ENCODE measurements at places on chromosomes 1 and 21.

- DNase-seq, result no peak
Observed at GRCh38 chr1:224922404-224923164, 6.9 kb upstream of the DNAH14 start.

- no peak for DNase-seq
Observed at GRCh38 chr1:190124068-190124467, 353.6 kb downstream of the BRINP3 start.

DNA sequence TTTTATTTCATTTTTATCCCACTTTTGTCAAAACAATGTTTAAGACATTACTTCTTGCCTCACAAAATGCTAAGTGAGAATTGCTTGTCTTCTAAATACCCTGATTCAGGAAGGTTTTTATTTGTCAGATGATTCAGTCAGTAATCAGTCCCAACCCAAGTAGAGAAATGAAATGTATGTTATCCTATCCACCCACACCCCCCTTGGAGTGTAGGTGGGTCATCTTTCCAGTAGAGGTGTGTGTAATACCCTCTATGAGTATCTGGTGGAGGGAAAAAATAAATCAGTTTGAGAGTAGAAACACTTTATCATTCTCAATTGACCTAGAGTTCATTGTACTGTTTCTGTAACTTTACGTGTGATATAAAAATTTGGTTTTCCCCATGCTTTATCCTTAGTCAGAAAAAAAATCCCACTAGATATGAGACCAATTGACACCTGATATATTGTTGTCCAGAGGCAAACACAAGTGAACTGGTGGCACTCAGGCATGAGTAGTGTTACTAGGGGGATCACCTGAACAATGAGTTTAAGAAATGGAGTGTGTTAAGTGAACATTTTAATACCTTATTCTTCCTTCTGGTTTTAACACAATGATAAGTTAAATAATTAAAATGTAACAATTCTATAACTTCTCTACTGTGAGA lies 153.8 kb upstream of the C1orf105 start:
- no peak for DNase-seq

DNA sequence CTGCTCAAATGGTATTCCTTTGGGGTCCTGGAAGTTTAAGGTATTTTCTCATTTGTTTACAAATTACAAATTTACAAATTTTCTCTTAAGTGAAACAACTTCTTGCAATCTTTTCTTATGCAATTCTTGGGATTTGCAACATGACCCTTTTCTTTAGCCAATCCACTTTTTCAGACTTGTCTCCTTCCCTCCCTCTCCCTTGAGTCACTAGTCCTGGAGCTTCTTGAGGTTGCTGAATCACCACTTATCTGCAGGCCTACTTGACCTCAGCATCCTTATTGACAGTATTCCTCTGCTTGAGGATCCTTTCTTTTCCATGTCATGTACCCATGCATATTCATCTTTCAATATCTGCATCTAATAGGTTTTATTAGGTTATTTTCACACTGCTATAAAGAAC lies 302.8 kb upstream of the ADAMTS5 start:
- no peak for DNase-seq

GRCh38 chr1:234230414-234230862 lies 142.8 kb upstream of the COA6 start:
- DNase-seq, result peak; percentile 72

GRCh38 chr1:154777781-154778180 lies 92.3 kb downstream of the KCNN3 start:
- DNase-seq, result no peak

- no peak for DNase-seq
Observed at GRCh38 chr1:208462761-208463160, 218.6 kb upstream of the PLXNA2 start.

DNA sequence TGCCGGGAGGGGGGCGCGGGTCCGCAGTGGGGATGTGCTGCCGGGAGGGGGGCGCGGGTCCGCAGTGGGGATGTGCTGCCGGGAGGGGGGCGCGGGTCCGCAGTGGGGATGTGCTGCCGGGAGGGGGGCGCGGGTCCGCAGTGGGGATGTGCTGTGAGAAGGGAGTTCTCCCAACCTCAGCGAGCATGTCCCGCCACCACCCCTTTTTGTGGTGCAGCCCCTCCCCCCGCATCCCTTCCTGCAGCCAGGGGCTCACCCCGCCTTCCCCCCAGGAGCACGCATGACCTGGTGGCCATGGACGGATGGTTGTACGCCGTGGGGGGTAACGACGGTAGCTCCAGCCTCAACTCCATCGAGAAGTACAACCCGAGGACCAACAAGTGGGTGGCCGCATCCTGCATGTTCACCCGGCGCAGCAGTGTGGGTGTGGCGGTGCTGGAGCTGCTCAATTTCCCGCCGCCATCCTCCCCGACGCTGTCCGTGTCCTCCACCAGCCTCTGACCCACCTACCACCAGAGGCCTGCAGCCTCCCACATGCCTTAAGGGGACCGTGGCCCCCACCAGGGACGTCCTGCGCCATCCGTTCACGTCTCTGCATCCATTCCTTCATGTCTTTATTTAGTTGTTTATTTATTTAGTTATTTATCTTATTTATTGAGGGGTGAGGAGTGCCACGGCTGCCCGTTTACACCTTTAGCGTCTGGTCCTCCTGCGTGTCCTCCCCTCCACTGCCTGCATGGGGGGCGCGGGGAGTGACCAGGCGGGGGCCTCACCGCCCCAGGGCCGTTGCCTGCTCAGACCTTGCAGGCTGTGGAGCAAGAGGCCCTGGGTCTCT lies 1.4 kb upstream of the PLEKHN1 start:
- DNase-seq, result no peak

DNA sequence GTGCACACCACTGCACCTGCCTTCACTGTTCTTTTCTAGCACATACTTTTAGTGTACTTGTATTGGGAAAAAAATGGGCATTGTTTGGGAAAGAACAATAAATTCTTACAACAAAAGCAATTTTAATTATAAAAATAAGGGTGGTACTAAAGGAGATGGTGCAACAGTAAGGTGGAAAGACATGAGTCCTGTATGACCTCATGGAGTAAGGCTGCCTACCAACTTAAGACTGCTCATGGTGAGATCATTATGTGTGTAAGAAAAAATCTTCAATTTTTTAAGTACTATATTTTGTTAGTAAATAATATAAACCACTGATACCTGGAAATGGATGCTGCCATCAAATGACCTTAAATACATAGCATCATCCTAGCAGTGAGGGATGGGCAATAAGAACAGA lies 29.6 kb upstream of the PHGDH start:
- no peak for DNase-seq

All from activated CD8-positive, alpha-beta memory T cell treated with anti-CD3 and anti-CD28 coated beads, Interleukin-2, amount 10 ng/mL, durations not matched to agents 7 days and 5 days (primary cell).